ENCODE measurements at places on chromosomes 1 and 21. TPM values are rescaled to one million over a fixed set of nuclear protein-coding genes. Genes with fewer than 3 reads are reported as not detected.

GRCh38 chr1:202004711-202005110 lies 5.7 kb upstream of the ELF3 start:
- no peak for DNase-seq

DNA sequence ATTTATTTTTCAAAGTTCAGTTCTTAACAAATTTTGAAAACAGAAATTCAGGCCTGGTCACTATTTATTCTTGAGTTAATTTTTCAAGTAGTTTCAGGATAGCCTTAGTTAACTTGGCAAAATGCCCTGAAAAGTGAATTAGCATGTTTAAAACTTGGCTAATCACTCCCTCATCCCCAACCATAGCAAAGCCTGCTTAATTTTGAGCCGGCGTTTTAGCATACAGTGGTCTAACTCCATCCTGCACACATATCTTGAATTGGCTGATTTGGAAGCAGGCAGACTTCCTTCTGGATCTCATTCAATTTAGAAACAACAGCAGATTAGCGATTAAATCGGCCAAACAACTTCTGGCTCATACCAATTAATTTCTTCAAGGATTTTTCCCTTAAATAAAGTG lies 439.2 kb downstream of the PTBP2 start:
- DNase-seq: no peak

DNA sequence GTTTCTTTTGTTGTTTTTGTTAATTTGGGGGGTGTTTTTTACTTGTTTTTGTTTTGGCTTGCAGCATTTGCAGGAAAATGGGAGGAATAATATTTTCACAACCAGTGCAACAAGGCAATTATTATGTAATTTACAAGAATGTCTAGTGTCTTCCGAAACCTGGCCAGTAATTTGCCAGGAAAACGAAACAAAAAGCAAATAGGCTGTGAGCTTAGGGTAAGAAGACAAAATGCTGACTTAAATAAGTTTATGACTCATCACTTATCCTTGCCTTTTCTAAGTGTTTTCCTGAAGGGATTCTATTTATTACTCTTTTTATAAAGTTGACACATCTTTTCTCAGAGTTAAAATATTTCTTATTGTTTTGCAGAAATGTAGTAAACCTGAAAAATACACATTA lies 49.8 kb downstream of the KCNT2 start:
- DNase-seq: no peak

GRCh38 chr1:65939636-65940035 lies 146.9 kb downstream of the PDE4B start:
- DNase-seq: no peak

DNA sequence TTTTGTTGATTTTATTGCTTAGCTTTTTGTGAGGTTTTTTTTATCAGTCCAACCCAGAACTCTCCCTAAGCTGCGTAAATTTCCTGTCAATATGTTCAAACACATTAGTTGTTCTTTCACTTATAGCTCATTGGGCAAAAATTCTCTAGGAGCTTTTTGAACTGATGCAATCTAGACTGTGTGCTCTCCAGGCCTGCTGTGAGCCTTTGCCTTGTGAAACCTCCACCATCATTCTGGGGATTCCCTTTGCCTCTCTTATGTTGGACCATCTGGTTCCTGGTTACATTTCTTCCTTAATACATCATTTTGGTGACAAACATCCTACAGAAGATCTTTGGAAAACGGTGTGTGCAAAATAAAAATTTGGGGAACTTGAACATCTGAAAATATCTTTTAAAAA lies 247.2 kb downstream of the LRRC7 start:
- no peak for DNase-seq

- DNase-seq: no peak
Measured at GRCh38 chr21:33229099-33229783, 497 bp upstream of the IFNAR2 start.

- no peak for DNase-seq
Measured at GRCh38 chr1:245235156-245235555, 80.4 kb downstream of the KIF26B start.

DNA sequence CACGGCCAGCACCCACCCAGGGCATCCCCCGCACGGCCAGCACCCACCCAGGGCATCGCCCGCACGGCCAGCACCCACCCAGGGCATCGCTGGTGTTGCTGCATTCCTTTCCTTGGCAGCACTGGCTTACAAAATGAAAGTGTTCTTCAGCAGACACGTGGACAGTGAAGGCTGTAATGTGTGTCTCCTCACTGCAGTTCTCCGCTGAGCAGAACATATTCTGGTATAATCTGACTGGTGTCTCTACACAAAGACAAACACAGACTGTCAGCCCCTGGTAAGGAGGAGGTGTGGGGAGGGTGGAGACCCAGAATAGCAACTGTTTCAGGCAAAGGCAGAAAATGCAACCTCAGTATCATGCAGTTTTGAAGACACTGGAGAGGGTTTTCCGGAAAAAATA lies 7.3 kb downstream of the LYPD8 start:
- no peak for DNase-seq

- DNase-seq: no peak
Measured at GRCh38 chr1:229989591-229990248, 77.3 kb upstream of the GALNT2 start.

The GBP4 gene
- total RNA-seq: 19.4 TPM

The PRDM16 gene
- 31.3 TPM for total RNA-seq

Measured in sciatic nerve (tissue), 2 donors.